HS-27A (cell line): ENCODE measurements at places on chromosomes 6 and 20.
A peak's percentile ranks its signal among the peaks of the same experiment; 100 is the strongest.

DNA sequence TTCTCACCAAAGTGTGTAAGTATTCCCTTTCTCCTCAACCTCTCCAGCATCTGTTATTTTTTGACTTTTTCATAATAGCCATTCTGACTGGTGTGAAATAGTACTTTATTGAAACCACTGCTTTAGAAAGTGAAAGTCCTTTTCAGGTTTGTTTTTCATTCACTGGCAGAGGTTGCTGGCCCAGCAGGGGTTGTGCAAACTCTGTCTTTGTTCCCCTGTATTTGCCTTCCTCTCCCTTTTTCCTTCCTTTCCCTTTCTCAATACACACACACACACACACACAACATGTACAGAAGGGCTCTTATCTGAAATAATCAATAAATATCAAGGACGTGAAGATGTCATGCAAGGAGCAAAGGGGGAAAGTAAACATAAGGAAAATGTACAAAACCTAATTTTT is 99.8 kb downstream of the LY86 start:
- DNase-seq, result no peak

GRCh38 chr6:33609019-33609418 is 12.1 kb upstream of the ITPR3 start:
- DNase-seq, result no peak

GRCh38 chr20:31705598-31706597 is 16.8 kb downstream of the BCL2L1 start:
- DNase-seq, result no peak

DNA sequence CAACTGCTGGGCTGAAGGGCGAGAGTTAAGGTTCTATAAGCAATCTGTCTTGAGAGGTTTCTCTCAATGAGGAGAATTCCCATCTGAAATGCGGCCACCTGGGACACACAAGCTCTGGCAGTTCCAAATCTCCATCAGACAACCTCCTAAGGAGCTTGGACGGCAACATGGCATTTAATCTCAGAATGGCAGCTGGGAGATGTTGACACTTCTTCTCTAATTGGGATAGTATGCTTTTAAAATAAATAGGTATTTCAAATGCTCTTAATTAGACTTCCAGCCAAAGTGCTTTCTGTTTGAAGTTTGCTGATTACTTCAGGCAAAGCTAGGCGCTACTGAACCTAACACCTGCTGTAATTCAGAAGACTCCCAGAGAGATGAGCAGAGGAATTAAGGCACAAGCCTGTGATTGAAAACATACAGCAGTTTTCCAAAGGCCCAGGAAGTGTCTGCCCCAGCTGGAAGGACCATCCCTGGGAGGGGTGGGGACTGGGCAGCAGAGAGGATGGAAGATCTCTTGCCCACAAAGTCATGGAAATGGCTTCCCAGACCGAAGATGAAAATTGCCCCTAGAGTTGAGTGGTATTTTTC is 59.1 kb upstream of the KCNK16 start:
- no peak for DNase-seq

DNA sequence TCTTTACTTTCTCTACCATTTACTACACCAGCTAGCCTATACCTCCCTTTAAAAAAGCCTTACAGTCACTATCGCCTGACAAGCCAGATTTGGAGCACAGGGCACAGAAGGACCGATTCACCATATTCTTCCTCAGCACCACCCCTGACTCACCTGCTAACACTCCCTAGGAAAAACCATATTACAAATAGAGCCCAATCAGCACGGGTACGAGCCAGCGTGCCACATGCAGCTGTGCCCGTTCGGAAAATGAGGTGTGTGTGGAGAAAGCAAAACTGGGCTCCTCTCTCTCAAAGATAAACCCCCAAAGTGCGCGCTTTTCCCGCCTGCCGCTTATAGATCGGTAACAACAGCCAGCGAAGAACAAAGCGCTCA is 1.2 kb downstream of the SYNCRIP start:
- DNase-seq, result no peak

DNA sequence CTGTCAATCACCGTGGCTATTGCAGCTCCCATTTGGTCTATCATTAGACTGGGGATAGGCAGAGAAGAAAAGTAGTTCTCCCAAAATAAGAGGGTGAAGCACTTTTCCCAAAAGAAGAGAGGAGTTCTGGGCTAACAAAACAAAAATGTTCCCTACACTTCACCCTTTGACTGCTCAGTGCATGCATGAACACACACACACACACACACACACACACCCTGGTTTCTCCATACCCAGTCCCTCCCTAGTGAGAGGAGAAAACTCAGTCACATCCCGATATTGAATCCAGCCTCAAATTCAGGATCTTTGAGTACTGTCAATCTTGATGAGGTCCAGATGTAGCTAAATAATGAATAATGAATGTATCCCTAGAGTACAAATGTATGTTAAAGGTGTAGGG is 4.6 kb upstream of the TBPL1 start:
- no peak for DNase-seq

DNA sequence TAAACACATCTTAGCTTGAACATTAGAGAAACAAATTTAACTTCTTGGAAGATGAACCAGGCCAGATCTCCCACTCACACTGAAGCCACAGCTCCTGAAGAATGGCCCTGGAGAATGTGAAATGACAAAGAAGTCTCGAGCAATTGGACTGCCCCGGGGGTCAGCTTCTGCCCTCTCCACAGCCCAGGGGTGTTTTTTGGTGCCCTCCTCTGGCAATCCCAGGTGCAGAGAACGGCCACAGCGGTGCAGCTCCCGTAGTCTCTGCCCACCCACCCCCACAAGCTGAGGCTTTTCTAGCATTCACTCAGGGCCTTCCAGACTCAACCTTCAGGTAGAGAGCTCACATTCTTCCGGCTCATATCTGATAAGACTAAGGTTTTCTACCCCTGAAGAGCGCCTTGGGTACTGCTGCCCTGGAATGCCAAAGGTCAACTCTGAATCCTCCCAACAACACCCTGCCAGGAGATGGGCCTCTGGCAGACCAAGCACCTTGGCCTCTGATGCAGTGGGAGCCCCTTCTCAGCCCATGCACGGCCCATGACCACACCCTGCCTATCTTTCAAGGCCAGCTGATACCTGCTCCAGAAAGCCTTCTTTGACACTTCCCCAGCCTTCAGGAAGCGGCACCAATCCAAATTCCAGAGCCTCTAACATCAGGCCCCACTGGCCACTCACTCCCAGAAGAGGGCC is 208.3 kb downstream of the SYNDIG1 start:
- no peak for DNase-seq

DNA sequence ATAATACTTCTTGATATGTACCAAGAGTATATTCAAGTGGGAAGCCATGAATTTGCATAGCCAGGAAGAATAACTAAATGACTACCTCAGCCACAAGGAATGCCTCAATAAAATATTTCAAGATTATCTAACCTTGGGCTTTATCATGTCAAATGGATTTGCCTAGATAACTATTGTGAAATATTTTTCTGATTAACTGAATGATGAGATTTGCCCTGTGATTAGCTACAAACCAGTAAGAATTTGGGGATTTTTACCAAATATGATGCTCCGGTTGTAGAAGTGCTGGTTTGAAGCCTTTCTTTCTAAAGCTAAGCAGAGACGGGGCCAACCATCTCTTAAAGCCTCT is 125.6 kb upstream of the LAMP5 start:
- DNase-seq, result no peak

DNA sequence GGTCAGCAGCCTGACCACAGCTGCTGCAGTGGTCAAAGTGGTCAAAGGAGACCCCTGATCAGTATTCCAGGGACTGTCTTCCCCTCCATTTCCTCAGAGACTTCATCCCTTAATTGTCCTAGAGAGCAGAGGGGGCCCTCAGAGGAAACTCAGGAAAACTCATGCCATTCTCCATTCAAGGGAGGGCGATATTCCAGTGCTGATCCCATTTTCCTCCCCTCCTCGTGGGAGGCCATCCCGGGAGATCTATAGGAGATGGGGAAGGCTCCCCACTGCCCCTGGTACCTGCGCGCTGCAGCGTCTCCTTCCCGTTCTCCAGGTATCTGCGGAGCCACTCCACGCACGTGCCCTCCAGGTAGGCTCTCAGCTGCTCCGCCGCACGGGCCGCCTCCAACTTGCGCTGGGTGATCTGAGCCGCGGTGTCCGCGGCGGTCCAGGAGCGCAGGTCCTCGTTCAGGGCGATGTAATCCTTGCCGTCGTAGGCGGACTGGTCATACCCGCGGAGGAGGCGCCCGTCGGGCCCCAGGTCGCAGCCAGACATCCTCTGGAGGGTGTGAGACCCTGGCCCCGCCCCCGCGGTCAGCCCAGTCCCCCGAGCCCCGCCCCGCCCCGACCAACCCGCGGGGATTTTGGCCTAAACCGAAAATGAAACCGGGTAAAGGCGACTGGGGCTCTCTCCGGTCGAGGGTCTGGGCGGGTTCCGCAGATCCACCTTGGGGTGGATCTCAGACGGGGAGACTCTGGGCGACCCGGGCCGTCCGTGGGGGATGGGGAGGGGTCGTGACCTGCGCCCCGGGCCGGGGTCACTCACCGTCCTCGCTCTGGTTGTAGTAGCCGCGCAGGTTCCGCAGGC is 878 bp downstream of the HLA-C start:
- no peak for DNase-seq

GRCh38 chr6:101326411-101326810 is 67.1 kb upstream of the GRIK2 start:
- no peak for DNase-seq

DNA sequence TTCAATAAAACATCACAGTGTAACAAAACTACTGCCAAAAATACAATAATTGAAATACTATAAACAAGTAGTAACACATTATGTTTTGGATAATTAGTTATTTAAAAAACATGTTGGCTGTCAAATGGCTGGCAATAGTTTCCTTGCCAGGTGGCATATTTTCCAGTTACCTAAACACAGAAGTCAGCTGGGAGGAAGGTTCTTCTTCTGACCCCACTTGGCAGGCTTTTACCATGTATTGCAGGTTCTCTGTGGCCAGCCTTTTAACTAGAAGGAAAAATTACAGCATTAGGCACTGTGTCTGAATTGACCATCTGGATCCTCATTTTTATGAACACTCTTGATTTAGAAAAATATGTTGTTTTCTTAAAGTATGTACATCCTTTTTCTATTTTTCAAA is 131.4 kb downstream of the MMS22L start:
- DNase-seq, result no peak

DNA sequence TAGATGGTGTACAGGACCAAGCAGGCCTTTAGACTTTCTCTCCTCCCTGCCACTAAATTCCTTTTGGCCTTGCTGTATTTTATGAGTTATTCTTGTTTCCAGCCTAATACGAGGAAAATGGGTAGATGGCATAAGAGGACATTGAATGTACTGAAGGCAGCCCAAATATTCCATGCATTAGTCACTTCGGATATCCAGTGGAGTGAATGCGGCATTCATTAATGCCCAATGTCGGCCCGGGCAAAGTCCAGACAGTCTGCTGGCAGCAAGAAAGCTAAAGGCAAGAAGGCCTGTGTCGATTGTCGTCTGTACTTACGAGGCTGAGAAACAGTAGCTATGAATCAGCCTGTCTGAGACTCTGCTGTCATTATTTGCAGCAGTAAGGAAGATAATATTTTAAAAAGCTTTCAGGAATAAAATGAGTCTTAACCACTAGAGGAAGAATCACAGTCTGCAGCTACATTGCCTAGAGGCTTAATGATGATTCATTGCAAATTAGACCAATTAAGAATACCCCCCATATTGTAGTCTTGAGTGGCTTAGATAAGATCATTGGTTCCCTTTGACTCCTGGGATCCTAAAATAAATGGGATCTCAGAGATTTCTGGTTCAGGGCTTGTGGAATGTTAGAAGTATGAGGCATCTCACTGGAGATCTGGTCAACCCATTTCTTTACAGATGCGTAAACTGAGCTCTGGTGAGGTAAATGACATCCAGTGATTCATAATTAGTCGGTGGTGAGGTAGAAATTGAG is 534.1 kb upstream of the JAG1 start:
- DNase-seq, result peak; percentile 74

DNA sequence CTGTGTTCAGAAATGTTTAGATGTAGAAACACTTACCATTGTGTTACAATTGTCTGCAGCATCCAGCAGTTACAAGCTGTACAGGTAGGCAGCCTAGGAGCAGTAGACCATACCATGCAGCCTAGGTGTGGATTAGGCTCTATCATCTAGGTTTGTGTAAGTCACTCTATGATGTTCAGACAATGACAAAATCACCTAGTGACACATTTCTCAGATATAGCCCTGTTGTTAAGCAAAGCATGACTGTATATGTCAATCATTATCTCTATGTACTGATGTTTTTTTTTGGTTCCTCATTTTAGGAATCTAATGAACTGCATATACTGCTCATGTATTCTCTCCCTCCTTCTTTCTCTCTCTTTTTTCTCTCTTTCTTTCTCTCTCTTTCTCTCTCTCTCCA is 22.2 kb downstream of the CST8 start:
- no peak for DNase-seq

DNA sequence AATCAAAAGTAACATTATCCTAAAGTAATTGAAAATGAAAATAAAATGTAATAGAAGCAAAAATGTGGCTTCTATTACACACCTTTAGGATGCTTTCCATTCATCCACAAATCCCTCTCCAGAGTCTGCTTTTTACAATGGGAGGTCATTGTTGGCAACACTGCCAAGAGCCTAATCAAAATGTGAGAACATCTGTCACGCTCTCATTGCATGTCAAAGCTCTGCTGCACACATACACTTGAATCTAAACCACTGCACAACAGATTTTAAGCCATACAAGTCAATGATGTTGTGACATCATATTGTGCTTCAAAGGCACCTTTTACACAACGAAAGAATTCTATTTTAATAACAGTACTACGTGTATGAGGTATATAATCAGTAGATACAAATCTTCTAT is 82.1 kb downstream of the PREP start:
- no peak for DNase-seq

- no peak for DNase-seq
Observed at GRCh38 chr6:65638047-65638831, 68.8 kb downstream of the EYS start.

DNA sequence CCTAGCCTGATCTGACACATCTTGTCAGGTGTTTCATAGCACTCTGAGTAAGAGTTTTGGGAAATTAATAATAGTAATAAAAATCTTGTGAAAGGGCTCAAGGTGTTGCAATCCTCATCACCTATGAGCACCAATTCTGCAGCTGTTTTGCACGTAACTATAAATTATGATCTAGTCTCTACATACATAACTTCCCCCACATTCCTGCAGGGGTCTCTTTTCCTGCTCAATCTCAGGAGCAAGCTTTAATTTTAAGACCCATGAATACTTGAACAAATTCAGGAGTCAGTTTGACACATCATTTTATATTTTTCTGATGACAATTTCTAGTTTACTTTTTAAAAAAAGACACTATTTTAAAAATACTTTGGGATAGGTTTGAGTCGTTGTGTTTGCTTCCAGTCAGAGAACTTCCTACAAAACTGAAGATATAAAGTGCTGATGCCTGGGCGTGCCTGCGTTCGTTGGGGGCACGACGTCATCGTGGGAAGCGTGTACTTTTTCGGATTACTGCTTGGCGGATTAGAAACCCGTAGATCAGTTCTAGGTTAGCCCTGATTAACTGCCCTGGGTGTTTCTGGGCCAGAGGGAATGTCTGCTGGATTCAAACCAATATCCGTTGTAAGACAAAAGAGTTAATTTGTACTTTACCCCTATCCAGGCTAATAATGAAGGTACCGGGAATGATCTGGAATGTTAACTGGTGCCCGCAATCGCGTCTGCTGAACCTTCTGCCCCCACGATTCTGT is 1.0 kb upstream of the E2F3 start:
- DNase-seq, result no peak
